ENCODE measurements at places on chromosomes 13 and 19.

- no peak for DNase-seq
Observed at GRCh38 chr19:18364826-18365528, 21.0 kb upstream of the GDF15 start.

GRCh38 chr13:27772651-27773425 lies 19.4 kb upstream of the GSX1 start:
- DNase-seq, result no peak

DNA sequence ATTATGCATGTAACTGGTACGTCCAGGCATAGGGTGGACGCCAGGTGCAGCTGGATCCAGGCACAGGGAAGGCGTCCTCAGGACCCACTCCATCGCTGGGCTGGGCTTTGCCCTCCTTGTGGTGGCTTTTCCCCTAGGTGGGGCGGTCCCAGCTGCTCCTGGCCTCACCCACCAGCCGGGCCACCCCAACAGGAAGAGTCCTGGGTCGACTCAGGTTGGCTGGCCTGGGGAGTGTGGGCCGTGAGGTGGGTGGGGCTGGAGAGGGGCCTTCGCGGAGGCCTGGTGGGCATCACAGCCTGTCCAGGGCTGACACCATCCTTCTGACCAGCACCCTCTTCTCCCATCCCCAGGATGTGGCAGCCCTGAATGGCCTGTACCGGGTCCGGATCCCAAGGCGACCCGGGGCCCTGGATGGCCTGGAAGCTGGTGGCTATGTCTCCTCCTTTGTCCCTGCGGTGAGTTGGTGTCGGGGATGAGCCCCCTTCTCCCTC lies 3.2 kb upstream of the GARIN5A start:
- no peak for DNase-seq

DNA sequence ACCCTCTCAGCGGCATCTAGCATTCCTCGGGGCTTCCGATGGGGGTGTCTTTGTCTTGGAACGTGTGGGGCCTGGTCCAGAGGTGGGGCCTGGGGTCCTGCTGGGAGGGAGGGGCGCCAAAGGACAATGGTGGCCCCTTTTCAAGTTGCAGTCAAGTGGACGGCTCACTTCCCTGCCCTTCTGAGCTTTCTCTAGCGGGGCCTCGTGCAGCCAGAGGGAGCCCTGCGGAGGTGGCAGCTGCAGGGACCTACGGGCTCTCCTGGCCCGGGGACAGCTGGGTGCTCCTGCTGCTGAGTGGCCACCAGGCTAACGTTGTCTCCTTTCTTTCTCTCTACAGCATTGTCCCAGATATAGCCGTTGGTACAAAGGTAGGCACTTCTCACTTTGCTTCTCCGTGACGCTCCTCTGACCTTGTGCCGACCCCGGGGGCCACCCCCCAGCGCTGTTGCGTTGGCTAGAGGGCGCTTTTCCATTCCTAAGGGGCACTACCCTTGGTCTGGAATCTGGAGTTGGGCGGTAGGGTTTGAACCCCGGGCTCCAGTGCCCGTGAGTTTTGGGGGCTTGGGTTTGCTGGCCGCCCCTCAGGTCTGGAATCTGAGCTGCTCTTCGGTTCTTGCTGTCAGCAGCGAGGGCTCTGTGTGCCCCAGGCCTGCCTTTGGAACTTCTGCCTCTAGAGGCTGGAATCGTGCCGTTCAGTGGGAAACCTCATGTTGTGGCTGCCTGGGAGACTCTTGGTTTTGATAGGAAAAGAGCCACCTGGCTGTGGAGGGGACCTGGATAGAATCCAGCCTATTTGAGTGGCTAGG lies 2.0 kb downstream of the PTBP1 start:
- DNase-seq, result no peak

- no peak for DNase-seq
Observed at GRCh38 chr19:44024900-44025216, 321 bp upstream of the ZNF222 start.
